ENCODE measurements at places on chromosomes 2 and 18.

GRCh38 chr18:79447703-79448367, 52.1 kb downstream of the NFATC1 start:
- no peak for DNase-seq

DNA sequence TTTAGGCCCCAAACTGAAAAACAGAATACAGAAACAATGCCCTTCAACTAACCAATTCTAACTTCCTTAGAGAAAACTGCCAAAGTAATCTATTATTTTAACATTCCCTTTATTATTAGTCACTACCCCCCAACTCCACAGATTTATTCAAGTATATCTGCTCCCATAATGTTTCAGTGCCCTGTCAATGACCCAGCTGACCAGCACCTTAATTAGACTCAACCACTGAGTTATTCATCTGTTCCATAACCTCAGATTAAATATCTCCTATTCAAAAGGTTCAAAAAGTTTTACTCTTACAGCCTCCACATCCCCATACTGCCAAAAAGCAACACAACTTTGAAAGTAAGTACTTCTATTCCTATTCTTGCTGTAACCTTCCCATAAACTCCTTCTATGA, 202.4 kb downstream of the EXOC6B start:
- DNase-seq = no peak

- peak; percentile 4 for DNase-seq
These were observed 124.7 kb upstream of the CAPN13 start for GRCh38 chr2:30931841-30932407.

DNA sequence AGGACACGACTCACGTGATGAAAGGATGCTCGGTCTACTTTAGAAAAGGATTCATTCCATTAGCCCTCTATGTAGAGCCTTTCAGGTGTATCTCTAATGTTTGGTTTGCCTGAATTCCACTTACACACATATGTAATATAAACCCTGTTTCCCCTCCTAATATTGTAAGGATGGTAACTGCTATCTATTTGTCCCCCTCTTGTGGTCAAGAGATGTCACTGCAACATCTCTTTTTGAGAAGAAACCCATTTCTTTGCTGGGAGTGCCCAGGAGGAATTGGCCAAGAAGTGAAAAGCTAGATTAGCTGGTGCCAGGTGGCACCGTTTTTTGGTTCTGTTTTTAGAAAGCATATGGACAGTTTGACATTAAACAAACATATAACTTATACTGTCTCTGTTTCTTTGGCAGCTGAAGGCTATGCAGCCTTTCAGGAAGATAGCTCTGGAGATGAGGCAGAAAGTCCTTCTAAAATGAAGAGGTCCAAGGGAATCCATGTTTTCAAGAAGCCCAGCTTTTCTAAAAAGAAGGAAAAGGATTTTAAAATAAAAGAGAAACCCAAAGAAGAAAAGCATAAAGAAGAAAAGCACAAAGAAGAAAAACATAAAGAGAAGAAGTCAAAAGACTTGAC, 41.2 kb downstream of the RALBP1 start:
- DNase-seq = peak; percentile 67

DNA sequence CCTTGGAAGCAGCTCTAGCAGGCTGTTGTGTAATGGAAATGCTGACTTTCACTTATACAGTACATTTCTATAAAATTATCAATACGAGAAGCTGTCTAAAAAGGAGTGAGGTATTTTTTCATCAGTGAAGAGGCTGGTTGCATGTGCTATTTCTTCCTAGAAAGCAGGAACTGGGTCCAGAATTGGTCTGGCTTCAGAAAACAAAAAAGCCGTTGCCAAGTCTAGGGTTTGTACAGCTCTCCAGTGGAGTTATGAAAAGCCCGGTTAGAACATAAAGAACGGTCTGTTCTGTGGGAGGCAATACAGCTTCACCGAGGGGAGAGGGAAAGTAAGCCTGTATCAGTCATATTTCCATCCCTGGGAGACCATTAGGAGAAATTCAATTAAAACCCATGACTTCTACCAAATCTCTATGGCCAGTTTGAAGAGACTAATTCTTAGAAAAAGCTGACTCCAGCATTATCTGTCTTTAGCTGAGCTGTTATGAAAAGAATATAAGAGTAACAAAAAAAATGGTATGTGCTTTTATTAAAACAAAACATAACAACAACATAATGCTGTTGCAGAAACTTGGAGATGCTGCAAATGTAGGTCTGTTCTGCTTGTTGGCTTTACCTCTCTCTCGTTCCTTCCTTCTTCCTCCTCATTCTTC, 217.0 kb downstream of the CMPK2 start:
- DNase-seq = no peak

- no peak for DNase-seq
These were observed 98.6 kb downstream of the CPO start for GRCh38 chr2:207037896-207038295.
